A172 (cell line): ENCODE measurements at places on chromosomes 4 and X.

DNA sequence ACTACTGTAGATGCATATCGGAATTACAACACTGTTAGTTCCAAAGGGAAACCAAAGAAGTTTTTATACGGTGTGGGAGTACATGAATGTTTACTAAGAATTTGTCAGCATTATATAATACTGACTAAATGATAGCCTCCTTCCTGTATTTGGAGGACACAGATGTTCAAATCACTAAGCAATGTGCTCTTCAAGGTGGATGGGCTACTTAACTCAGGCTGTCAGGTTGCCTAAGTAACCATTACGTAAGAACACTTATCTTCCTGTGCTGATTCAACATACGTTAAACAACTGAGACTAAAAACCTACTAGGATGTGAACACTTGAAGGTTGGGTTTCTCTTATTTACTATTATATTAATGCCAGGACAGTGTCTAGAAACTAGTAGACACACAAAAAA lies 81.9 kb upstream of the HPGD start:
- DNase-seq, result peak; percentile 41

GRCh38 chr4:147006229-147006628 lies 60.6 kb upstream of the TTC29 start:
- no peak for DNase-seq

DNA sequence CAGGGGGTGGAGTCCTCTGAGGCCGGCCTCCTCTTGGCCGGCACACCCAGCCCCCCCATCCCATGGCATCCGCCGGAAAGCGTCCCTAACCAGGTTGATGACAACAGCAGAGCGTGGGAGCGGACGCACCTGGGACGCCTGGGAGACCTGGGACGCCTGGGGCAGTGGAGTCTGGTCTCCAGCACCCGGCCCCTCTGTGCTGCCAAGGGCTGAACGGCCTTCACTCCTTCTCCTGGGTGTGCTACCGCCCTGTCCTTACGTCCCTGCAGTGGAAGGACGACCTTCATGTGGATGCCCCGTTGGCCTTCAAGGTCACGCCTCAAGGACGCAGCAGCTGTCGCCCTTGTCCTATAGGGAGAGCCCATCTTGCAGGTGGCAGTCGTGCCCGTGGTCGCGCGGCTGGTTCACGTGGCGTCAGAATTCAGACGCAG lies 26.9 kb downstream of the NKX1-1 start:
- DNase-seq, result no peak

DNA sequence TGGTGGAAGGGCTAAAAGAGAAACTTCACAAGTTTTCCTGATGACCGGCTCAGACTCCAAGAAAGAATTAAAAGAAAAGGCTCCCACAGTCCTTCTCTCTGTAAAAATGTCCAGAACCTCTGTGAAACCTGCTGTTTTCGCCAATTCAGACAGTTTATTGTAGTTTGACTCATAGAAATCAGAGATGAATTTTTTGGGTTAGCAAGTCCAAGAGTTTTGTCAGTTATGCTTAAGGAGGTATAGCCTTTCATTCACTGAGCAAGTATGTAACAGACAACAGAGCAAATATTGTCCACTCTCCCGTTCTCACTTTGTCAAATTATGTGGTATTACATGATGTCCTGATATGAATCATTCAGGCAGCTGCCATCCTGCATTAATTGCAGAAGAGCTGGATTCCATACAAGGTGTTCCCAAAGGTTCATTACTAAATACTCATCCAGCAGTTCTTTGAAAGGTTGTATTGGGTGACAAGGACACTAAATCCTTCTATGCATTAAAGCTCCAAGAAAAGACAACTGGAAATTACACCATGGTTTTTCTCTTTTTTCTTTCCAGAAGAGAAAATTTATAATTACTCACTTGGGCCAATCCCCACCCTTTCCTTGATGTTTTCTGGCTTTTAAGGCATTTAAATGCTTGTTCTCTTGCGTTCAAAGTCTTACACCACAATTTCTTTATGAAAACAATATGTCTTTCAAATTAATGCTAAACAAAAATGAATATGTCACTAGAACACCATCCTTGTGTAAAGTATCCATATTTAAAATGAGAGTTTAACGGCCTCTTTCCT lies 30.0 kb upstream of the PLAC1 start:
- DNase-seq, result no peak

DNA sequence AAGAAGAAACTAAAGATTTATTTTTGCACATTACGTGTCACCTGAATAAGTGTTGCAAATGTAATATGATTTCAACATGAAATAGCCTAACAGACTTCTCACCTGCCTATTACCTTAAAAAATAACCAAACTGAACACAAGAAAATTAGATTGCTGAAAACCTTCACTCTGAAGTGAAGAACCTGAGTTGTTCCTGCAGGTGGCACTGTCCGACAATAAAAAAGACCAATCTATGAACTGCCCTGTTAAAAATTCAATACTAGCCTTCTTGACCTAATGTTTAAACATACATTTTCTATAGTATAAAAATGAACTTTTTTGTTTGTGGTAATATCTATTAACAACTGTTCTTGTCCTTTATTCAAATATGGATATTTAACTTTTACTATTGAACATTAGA lies 69.2 kb upstream of the PNPLA4 start:
- DNase-seq, result peak; percentile 26

DNA sequence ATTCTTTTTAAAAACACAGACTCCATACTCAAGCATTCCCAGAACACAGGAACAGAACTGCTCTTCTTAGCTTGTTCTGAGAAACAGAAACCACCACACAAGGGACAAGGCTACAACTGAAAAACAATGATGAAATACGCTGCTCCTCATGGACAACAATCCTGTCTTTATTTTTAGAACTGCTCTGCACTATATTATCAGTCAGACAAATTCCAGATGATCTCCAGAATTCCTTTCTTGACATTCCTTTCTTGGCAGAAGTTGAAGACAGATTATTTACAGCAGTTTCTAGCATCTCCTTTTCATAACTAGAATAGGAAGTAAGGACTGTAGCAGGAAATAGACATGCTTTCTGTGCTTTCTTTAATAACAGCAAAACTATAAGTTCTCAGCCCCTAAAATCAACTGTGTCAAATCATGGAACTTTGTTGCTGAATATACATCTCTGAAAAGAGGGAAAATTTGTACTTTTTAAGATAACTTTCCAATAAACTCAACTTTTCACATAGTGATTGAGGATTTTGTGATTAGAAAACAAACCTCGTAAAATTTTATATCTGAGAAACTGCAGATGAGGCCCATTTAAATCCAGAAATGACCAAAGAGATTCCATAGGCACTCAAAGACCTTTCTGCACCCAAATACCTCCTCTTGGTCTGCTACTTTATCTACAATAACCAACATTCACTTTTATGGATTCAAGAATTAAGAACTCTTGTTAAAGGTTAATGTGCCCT lies 35.9 kb downstream of the ANTXR2 start:
- peak; percentile 37 for DNase-seq

DNA sequence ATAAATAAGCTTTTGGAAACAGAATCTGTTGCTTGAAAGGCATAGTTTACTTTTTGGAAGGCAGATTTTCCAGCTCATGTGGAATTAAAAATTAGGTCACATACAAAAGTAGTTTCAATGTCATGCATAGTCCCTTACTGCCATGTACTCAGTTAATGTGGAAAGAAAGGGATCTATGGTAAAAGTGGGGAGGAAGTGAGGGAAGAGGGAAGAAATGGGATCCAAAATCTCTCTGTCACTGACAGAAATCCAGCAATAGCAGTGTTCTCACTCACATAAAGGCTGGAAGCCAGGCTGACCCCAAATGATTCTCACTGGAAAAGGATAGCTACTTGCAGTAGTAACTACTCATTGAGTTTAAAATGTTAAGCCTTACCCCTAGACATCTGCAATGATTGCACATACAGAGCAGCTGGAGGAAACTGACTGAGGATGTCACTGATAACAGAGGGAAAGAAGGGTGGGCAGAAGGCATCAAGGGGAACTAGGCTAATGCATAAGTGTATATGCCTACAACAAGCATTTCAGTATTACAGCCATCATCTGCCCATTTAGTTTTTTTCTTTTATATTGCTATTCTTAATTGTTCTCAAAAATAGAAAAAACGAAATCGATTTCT lies 445.6 kb downstream of the FAT4 start:
- DNase-seq, result no peak

DNA sequence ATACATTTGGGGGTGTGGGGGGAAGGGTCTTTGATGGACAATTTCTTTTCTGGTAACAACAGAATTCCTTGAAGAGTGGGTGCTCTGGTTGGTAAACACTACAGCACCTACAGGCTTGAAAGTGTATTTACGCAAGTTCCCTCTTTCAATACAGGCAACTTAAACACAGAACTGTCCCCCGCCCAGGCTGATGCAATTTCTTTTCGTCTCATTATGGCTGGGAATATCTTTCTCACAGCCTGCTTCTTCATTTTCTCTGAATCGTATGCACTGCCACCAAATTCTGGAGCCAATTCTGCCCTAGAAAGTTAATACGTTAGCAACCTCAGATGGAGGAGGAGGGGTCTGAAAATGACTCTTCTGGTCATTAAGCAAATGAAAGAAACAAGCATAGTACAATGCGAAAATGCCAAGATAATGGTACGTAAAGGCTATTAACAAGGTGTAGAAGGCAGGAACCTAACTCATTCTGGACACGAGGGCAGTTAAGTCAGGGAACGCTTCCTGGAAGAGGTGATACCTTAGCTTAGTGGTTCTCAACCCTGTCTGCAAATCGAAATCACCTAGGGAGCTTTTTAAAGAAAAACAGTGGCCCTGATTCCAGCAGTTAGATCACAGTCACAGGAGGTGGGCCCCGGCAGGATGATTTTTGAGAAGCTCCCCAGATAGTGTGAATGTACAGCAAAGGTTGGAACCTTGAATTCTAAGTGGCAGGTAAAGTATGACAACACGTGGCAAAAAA lies 1.0 kb downstream of the AGA start:
- peak; percentile 23 for DNase-seq

GRCh38 chr4:112361181-112361791 lies 64.1 kb downstream of the ALPK1 start:
- DNase-seq, result peak; percentile 14

DNA sequence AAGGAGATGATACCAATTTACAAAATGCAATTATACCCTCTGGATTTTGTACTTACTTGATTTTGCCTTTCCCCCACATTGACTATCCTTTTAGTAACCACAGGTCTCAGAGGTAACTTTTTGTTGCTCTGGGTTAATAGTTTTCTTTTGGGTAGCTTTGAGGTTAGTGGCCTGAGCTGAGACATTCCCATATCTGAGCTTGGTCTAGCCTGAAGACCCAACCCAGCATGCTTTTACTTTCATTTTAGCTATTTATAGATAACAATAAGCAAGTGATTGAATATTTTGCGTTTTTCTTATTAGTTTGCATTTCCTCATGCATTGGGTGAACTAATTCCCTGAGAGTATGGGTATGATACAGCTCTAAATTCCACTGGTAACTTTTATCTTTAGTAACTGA lies 11.8 kb downstream of the HTN1 start:
- DNase-seq, result no peak

DNA sequence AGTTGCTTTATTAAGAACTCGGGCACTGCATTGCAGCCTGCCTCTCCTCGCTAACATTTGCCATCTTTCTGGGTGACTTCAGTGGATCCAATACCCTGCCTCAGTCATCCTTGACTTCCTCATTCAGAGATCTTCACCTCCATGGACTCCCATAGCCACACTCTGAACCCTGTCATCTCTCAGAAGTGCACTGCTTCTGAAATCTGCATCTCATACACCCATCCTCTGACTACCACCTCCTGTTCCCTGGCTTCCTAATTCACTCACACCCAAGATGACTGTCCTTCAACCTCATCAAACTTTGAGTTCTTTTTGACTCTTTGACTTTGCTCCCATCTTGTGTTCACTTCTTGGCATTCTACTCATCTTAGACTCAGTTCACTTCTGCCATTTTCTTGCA lies 25.3 kb upstream of the CYBB start:
- DNase-seq, result no peak

- DNase-seq, result no peak
Measured at GRCh38 chr4:43993196-43993902, 455.3 kb downstream of the KCTD8 start.

DNA sequence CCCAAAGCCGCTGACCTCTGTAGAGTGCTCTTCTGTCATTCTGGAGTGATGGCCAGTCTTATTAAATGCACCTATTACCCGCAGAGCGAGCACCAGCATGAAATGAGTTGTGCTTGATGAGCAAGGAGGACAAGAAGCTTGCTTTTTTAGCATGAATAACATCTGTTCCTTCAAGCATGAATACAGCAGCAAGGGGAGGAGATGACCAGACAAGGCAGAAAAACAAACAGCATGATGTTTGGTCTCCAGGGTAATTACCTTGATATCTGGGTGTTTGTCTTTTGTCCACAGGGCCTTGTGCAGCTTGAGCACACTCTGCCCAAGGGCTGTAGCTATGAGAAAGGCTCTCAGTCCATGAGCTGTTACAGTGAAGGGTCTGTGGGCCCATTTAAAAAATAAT lies 324.8 kb upstream of the DDX53 start:
- DNase-seq, result no peak

DNA sequence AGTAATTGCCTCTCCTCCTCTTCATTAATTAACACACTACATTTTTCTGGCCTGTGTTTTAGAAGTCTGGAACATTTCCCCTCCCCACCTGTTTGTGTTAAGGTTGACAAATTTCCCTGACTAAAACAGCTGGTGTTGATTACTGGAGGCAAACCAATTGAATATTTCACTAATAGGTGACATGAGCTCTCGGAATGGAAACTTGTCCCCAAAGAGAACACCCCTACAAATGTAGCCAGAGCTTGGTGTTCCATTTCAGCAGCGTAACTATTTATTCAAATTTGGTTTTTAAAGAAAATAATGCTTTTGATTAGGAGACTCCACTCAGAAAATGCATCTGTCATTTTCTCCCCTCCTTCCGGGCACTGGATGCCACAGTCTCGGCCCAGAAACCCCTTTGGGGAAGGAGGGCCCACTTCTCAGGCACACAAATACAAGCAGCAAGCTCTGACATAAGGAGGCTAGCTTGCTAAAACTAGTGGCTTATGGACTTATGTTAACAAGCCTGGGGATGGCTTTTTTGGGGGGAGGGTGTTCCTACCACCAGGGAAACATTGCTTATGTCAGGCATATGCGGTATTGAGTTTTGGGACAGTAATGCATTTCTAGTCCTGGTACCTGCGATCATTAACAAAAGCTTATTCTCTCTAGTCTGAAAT lies 2.2 kb downstream of the RNF150 start:
- DNase-seq, result no peak

GRCh38 chr4:37733240-37733867 lies 47.2 kb upstream of the RELL1 start:
- DNase-seq, result no peak

DNA sequence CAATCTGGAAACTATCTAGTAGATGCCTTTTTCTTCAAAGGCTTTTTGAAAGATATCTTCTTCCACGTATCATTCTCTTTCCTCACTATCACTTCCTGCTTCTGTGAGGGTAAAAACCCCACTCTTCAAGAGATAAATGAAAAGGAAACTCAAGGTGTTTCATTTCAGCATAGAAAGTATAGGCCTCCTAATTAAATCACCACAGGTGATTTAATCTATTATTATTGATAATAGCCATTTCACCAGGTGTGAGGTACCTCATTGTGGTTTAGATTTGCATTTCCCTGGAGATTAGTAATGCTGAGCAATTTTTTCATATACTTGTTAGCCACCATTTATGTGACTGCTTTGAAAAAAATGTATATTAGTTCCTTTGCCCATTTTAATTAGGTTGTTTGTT lies 92.0 kb upstream of the EMCN start:
- no peak for DNase-seq

- DNase-seq, result no peak
Measured at GRCh38 chrX:40145001-40145922, 47.5 kb upstream of the BCOR start.

- DNase-seq, result no peak
Measured at GRCh38 chr4:68490826-68491457, 43.7 kb downstream of the TMPRSS11E start.
